T-helper 2 cell treated with Interferon-gamma antibody and Interleukin-4, amounts not matched to agents 5 μg/mL and 100 μg/mL, for 36 hours (primary cell): ENCODE measurements at places on chromosomes 13 and 19.
A peak's percentile ranks its signal among the peaks of the same experiment; 100 is the strongest.

DNA sequence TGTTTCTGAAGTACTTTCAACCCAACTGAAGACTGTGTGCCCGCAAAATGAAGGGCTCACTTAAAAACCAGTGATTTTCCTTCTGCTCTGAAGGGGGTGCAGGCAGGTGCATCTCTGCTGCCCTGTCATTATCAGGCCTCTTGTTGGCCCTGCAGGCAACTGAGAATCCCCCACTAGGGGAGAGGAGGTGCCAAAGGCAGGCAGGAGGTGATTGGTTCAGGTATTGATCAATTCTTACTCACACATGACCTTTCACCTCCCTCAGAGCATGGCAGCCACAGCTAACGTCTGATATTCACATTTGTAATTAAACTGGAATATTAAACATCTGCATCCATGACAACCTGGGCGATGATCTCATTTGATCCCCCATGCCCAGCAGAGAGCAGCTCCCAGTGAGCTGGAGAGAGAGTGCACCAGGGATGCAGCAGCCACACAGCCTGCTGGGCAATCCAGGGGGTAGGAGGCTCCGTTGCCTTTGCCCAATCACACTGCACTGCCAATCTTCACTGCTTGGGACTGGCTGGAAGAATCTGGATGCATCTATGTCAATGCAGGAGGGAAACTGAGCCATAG is 267.9 kb upstream of the TSHZ3 start:
- no peaks in the 10 kb centered on the region for H3K36me3 ChIP-seq
- no peak for DNase-seq
- H3K27me3 ChIP-seq: no peaks in the 10 kb centered on the region
- H3K4me1 ChIP-seq: no peaks in the 10 kb centered on the region

- peak overlapping the region; percentile 63 for H3K4me3 ChIP-seq
- no peaks in the 10 kb centered on the region for H3K36me3 ChIP-seq
- H3K4me1 ChIP-seq: peaks cover 8% of the 10 kb centered on the region
- DNase-seq: peak; percentile 42
- H3K27me3 ChIP-seq: peaks cover 20% of the 10 kb centered on the region
These were observed 984 bp downstream of the SIX5 start for GRCh38 chr19:45767881-45768654.

DNA sequence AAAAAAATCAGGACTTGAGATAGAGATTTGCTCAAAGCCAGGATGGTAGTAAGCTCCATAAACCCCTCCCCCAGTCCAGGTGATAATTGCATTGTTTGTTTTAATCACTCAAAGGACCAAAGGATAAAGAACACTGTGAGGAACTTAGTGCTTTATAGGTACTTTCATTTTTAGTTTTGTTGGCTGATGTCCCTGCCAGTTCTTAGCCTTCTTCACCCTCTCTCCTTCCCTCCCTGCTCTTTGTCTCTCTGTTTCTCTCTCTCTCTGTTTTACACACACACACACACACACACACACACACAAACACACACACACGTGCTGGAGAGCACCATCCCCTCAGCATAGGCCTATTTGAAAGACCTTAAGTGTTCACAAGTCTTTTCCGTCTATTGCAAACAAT is 5.2 kb downstream of the FRY start:
- peaks cover 8% of the 10 kb centered on the region for H3K36me3 ChIP-seq
- H3K4me3 ChIP-seq: peak overlapping the region; percentile 63
- no peaks in the 10 kb centered on the region for H3K27me3 ChIP-seq
- H3K4me1 ChIP-seq: peaks cover 75% of the 10 kb centered on the region

DNA sequence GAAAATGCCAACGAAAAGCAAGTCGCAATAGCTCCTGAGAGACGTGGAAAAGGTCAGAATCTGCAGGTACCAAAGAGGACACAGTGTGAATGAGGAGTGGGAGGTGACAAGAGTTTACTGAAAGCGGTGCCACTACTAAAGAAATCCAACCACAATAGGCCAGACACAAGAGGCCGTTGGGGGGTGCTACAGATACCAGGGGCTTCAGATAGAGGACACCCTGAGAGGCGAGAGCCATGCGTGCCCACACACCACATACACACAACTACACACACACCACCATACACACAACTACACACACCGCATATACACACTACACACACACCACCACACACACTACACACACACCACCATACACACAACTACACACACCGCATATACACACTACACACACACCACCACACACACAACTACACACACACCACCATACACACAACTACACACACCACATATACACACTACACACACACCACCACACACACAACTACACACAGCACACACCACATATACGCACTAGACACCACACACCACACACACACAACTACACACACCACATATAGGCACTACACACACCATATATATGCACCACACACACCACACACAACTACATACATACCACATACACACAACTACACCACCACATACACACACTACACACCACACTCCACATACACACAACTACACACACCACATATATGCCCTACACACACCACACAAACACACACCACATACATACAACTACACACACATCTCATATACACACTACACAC is 28.5 kb downstream of the CRYL1 start:
- H3K4me1 ChIP-seq: peaks cover 2% of the 10 kb centered on the region
- H3K4me3 ChIP-seq: no peak overlapping the region
- DNase-seq: no peak
- no peaks in the 10 kb centered on the region for H3K27me3 ChIP-seq
- no peak overlapping the region for H3K27ac ChIP-seq

GRCh38 chr19:43782311-43782660 is 1.5 kb upstream of the KCNN4 start:
- peaks cover 5% of the 10 kb centered on the region for H3K36me3 ChIP-seq
- peak overlapping the region; percentile 94 for H3K27ac ChIP-seq
- no peak for DNase-seq
- H3K4me1 ChIP-seq: peaks cover 59% of the 10 kb centered on the region

- H3K27ac ChIP-seq: no peak overlapping the region
- no peaks in the 10 kb centered on the region for H3K27me3 ChIP-seq
- peaks cover 27% of the 10 kb centered on the region for H3K36me3 ChIP-seq
- peaks cover 15% of the 10 kb centered on the region for H3K4me1 ChIP-seq
- H3K4me3 ChIP-seq: no peak overlapping the region
These were observed 2.1 kb downstream of the RNF225 start for GRCh38 chr19:58397533-58398037.

DNA sequence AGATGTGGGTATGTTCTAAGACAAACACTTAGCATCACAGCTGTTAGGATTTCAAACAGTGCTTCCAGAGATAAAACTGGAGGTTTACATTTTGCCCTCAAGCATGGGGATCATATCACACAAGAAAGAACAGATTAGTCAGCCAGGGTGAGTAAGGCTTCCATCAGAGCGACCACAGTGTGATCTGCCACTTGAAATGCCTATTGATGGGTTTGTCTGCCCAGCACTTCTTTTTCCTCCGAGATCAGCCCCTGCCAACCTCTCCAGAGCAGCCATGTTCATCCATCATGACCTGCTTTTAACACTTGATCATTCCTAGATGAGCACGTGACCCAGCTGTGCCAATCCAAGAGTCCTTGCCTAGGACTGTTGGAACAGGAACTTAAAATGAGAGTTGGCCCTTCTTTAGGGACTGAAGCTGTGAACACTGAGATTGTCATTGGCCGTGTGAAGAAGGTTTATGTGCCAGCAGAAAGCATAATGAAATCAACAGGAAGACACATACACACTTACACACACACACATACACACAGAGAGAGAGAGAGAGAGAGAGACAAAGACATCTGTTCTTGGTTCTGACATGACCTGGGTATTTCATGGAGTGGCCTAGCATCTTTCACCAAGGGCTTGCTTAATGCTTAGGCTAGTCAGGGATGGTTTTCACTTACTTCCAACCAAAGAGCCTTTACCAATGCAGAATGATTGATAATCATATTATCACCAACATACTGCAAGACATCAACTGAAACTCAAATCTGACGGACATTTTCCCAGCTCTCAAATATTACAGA is 5.2 kb upstream of the CEBPG start:
- DNase-seq: no peak
- H3K4me3 ChIP-seq: no peak overlapping the region
- no peak overlapping the region for H3K27ac ChIP-seq
- H3K36me3 ChIP-seq: no peaks in the 10 kb centered on the region

GRCh38 chr19:14103310-14103709 is 12.8 kb upstream of the SAMD1 start:
- no peak for DNase-seq
- H3K36me3 ChIP-seq: peaks cover 5% of the 10 kb centered on the region
- no peaks in the 10 kb centered on the region for H3K4me1 ChIP-seq
- H3K27ac ChIP-seq: no peak overlapping the region
- H3K4me3 ChIP-seq: no peak overlapping the region

GRCh38 chr13:42883771-42884467 is 102.5 kb downstream of the FAM216B start:
- no peak for DNase-seq
- H3K4me3 ChIP-seq: no peak overlapping the region
- peaks cover 8% of the 10 kb centered on the region for H3K4me1 ChIP-seq
- no peak overlapping the region for H3K27ac ChIP-seq

DNA sequence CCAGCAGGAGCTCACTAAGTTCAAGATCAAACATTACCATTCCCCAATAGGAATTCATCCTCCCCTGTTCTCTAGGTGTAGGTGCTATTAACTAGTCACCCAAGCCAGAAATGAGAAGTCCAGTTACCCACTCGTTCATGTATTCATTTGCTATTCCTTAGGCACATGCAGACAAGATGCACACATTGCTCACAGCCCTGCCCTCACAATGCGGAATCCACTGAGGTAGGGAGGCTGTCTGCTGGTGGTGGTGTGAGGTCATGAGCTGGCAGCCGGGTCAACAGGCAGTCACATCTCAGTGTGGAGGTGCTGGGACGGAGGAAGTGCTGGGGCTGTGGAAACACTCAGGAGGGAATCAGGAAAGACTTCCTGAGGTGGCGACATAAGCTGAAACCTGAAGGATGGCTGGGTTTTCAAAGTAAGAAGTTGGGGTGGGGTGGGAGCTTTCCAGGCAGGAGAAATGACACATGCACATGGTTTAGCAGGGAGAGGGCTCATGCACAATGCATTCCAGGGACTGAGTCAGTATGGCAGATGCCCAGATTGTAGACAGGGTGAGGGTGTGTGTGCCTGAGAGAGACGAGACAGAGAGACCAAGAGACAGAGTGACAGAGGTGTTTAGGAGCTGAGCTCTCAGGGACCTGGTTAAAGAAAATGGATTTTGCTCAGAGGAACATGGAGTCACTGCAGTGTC is 117.6 kb downstream of the USP12 start:
- no peaks in the 10 kb centered on the region for H3K27me3 ChIP-seq
- peaks cover 19% of the 10 kb centered on the region for H3K4me1 ChIP-seq
- no peak overlapping the region for H3K4me3 ChIP-seq
- DNase-seq: no peak
- H3K36me3 ChIP-seq: no peaks in the 10 kb centered on the region

DNA sequence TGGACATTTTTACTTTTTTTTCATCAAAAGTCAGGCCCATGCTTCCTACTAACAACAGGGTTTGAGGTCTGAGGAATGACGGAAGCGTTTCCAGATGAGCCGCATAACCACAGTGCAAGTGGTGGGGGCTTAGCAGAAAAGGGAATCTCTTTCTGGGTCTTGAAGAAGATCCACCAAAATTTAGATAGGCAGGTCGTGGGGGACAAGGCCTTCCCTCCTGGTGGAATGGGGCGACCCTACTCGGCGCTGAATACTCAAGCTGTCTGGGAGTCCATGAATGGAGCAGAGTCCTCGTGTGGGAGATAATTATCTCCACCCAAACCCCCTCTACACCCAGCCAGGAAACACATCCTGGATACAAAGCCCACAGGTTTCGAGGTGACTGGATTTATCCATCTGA is 36.9 kb downstream of the CARS2 start:
- H3K27ac ChIP-seq: no peak overlapping the region
- DNase-seq: no peak
- no peaks in the 10 kb centered on the region for H3K27me3 ChIP-seq
- peaks cover 4% of the 10 kb centered on the region for H3K4me1 ChIP-seq
- H3K4me3 ChIP-seq: no peak overlapping the region

DNA sequence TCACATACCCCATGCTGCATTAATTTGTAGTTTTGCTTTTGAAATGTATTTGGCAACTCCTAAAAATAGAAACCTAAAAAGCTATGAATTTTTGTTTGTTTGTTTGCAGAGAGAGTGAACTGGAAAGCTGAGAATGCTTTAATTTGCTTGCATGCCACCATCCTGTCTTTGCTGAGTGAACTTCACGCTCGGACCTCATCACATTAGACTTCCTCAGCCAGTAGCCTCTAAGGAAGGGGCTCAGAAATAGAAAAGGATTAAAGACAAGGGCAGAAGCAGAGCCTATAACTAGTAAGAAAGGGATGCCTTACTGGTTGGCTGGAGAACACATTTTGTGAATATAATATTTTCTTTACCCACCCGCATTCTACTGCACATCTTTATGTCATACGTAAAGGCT is 275.1 kb downstream of the DCLK1 start:
- no peak for DNase-seq
- H3K4me3 ChIP-seq: no peak overlapping the region
- H3K27me3 ChIP-seq: peaks cover 7% of the 10 kb centered on the region
- H3K4me1 ChIP-seq: no peaks in the 10 kb centered on the region
- no peak overlapping the region for H3K27ac ChIP-seq
- H3K36me3 ChIP-seq: no peaks in the 10 kb centered on the region

- DNase-seq: peak; percentile 25
- H3K4me3 ChIP-seq: peak overlapping the region; percentile 46
- H3K27ac ChIP-seq: peak overlapping the region; percentile 10
- H3K27me3 ChIP-seq: peaks cover 2% of the 10 kb centered on the region
- H3K4me1 ChIP-seq: peaks cover 4% of the 10 kb centered on the region
- H3K36me3 ChIP-seq: peaks cover 8% of the 10 kb centered on the region
These were observed 6.6 kb upstream of the DHDH start for GRCh38 chr19:48926909-48927308.

DNA sequence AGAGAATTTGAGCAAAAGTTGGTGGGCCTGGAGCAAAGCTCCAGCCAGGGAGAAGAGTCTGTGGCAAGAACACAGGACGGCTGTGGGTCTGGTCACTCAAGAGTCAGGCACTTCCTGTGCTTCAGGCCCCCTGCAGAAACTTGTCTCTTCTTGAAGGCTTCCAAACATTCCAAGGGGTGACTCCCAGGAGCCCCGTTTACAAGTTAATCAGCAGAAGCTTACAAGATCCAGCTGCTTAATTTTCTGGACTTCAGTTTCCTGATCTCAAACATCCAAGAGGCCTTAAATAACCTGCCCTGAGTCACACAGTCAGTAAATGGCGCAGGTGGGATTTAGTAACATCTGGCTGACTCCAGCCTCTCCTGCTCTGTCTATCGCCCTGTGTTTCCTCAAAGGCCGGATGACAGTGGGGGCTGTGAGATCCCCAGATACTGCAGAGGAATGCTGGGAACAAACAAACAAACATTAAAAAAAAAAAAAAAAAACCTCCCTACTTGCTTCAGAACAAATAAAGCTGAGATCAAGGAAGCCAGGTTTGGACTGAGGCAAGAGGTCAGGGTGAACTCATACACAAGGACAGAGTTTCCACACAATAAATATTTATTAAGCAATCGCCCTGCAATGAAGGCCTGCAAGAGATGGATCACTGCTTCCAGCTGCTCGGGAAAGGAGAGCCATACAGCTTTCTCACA is 175.4 kb upstream of the RFC3 start:
- H3K4me3 ChIP-seq: no peak overlapping the region
- no peak for DNase-seq
- peaks cover 12% of the 10 kb centered on the region for H3K4me1 ChIP-seq
- no peak overlapping the region for H3K27ac ChIP-seq
- H3K36me3 ChIP-seq: peaks cover 3% of the 10 kb centered on the region
- no peaks in the 10 kb centered on the region for H3K27me3 ChIP-seq
